Stimulated activated CD8-positive, alpha-beta memory T cell treated with anti-CD3 and anti-CD28 coated beads, Interleukin-12 subunit alpha, Interleukin-12 subunit beta, amount 100 ng/mL, for 1 hour (primary cell): ENCODE measurements at places on chromosomes 5 and 9.

DNA sequence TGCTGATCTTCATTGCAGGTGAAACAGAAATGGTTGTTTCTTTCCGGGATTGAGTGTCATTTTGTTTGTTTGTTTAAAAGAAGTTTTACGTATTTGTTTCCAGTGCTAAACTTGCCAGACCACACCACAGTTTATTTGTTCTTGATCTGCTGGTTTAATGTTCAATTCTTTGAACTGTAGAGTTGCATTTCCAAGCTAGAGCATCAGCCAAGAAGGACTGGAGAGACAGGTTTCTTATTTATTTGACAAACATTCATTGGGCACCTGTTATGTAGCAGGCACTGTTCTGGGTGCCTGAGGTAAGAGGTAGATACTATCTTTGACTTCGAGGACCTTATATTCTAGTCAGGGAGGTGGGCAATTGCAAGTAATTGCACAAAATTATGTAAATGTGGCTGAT, 45.0 kb downstream of the MCCC2 start:
- no peak for DNase-seq

DNA sequence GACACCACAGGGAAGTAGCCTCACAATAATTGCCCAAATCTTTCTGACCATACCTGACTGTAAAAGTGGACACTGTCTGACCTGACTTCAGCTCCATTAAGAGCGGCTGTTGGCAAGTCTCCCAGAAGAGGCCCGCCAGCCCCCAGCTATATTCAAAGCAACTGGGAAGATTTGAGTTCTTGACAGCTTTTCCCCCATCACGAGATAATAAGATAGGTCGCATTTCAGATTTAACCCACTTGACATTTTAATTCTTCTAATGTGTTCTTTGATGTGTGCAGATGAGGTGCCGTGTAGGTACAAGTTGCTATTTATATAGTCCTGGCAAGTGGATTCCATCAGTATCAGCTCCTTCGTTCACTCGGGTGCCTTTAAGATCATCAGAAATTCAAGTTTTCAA, 345.7 kb downstream of the DRD1 start:
- no peak for DNase-seq

- no peak for DNase-seq
Observed at GRCh38 chr5:73254642-73255041, 81.6 kb downstream of the TMEM174 start.

DNA sequence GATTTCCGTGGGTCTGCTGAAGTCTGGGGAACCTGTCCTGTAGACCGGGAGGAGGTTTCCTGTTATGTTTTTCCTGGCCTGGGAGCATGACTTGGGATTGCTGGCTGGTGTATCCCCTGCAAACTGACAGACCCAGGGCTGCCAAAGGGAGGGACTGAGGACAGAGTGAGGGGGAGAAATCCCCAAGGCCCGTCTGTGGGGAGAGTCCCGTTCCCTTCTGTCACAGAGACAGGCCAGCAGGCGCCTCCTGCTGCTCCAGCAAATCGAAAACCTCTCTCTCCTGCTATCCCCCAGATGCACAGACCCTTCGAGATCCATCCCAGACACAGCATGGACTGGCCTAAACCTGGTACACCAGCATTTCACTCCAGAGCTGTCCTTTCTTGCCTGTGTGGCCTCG, 56.2 kb upstream of the ALDH1B1 start:
- DNase-seq = no peak

- no peak for DNase-seq
Observed at GRCh38 chr5:91469517-91470165, 86.5 kb upstream of the ARRDC3 start.

DNA sequence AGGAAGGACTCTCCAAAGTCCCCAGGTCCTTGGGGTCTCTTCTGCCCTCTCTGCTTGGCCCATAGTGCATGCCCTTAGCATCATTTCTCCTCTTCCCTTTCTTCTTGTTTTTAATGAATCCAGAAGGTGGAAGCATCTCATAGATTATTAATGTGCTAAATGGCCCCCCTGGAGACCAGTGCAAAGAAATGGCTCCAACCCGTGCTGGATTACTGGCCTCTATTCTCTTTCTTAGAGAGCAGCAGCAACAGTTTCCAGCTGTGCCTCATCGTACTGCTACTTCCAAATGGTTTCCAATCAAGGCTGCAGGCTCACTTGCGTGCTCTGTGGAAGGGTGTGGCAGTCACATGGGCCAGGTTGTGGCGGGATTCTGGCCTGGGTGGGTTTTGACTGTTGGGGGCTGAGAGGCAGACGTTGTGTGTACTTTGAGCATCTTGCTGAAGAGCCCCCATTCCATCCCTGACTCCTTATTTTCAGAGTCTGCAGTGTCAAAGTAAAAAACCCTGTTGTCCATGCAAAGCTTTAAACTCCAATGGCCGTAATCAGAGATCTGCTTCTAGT, 139.7 kb downstream of the GABBR2 start:
- DNase-seq = no peak

GRCh38 chr9:125970340-125970739, 223.2 kb downstream of the PBX3 start:
- no peak for DNase-seq

- no peak for DNase-seq
Observed at GRCh38 chr5:163033656-163034055, 403.7 kb upstream of the CCNG1 start.

DNA sequence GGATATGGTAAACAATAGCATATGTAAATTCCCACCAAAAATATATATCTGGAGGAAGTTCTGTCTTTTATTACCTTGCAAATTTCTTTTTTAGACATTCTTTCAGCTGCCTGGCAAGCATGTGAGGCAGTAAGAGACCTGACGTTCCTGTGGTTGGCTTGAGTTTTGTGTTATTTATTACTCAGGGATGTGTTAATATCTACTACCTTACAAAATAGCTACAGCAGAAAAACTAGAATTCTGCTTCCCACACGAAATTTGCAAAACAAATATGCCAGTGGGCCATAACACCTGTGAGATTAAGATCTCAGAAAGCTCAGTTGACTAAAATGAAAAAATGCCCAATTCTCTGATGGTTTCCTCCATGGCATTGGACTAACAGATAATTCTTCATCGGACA, 274.2 kb downstream of the TMEM167A start:
- no peak for DNase-seq

GRCh38 chr9:131915181-131915580, 164.5 kb downstream of the MED27 start:
- no peak for DNase-seq

GRCh38 chr5:79149433-79149832, 37.8 kb downstream of the BHMT start:
- no peak for DNase-seq

DNA sequence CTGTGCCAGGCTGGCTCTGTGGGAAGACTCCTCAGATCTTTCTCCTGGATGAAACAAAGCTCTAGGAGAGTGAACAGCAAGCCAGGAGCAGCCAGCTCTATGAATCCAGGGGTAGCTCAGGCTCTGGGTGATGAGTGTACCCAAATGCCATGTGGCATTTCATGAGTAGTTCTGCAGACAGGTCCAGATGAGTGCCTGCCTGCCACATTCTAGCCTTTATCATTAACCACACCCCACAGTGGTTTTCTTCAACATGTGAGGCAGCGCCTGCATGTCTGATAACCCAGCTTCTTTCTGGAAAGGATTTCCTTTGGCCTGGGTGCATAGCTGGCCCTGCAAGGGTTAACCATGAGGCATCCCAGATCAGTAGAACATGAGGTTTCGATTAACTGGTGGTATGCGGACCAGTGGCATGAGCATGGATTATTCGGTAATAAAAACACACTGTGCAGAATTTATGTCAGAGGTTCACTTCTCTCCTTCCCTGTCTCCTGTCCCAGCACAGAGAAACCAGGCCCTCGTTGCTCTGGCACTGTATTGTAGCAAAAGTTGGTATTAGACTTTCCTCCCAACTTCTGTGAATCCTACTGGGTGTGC, 381.9 kb upstream of the ZNF462 start:
- no peak for DNase-seq

- no peak for DNase-seq
Observed at GRCh38 chr5:154601014-154601413, 123.0 kb upstream of the HAND1 start.

DNA sequence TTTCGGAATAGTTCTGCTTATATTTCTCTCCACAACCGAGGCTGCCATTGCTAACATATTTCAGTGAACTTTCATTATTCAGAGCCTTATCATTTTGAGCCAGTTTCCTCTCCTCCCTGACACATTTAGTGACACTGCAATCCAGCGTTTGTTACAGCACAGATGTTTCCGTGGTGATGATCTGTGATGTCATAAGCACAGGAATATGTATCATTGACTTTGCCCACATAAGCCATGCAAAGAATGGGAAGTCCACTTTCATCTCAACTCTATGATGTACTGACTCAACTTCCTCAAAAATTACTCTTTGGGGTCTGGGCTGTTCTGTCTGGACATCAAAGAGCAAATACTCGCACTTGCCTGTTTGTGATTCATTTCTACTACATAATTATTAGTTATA, 291.8 kb downstream of the EBF1 start:
- no peak for DNase-seq

DNA sequence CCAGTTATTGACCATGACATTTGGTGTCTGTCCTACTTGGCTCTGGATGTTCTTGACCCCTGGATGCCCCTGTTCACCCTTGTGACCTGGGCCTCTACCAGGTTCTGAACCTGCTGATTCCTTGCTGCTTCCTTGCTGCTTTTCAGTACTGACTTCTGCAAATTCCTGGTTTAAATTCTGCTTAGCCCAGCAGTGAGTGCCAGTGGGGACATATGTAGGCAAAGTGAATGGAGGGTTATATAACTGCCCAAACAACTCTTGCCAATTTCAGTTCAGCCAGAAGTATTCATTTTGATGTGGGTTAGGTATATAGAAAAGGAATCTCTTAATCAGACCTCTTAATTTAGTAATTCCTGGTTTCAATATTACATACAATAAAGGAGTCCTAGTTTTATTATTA, 220.6 kb downstream of the TAF11L14 start:
- no peak for DNase-seq

DNA sequence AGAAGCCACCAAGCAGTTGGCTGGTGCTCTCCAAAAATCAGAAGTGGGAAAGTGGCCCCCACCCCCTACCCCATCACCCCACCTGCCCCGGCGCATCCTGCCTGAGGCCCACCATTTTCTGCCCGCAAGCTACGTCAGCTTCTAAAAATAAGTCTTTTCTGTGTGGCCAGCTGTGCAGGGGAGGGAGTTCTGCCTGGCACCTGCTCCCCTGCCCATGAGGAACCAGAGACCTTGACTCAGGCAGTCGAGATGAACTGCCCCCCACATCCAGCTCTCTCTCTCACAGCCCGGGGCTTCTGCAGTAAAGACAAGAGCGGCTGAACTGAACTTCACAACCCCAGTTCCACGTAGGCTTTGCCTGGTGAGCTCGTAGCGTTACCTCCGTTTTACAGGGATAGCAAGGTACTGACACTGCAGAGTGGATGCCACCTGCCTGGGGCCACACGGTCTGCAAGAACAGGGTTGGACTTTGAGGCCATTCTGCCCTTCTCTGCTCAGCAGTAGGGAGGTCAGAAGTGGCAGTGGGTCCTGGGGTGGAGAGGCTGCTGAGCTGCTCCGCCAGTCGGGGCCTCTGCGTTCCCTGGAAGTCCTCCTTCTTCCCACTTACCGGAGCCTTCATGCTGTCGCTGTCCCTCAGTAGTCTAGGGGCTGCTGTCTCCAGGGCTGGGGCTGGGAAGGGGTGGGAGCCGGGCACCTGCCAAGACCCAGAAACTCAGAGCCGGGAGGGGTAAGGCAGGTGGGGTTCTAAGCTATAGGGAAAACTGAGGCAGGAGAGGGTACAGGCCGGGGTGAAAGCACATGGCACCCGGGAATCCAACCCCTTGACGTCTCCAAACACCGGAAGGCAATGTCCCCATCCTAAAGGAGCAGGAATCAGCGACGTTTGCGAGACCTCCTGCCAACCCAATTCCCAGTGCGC, 781 bp downstream of the ST6GALNAC4 start:
- no peak for DNase-seq

GRCh38 chr9:13088720-13089427, 190.6 kb downstream of the MPDZ start:
- no peak for DNase-seq

DNA sequence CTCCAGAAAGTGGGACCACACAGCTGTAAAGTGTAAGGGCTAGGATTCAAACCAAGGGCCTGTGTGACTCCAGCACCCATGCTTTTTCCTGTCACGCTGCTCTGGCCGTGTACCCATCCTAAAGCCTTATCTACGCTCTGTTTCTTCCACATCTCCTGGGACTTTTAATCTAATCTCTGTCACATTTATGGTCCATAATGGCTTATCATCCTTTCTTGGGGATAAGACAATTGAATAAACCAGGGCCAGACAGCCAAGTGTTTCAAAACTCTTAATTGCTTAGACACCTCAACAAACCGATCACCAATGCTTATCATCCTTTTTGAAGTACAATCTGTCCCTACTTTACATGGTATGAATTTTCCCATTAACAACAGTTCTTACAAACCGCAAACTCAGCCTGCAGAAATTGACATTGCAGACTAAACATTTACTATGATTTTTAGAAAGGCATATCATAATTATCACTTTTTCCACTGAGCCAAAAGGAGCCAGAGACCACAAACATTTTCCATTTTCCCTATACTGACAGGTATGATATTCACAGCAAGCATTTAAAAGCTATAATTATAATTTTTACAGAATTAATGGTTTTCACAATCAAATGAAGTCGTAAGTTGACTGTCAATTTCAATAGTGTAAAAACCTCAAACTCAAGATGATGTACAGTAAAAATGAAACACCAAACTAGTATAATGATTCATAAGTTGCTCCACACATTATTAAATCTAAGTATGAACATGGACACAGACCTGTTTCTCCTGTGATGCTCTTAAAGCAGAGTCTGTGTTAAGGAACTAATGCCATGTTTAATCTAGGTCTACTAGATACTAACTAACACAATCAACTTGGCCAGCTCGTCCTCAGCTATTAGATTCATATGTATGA, 99.5 kb downstream of the FBXW11 start:
- DNase-seq = no peak

DNA sequence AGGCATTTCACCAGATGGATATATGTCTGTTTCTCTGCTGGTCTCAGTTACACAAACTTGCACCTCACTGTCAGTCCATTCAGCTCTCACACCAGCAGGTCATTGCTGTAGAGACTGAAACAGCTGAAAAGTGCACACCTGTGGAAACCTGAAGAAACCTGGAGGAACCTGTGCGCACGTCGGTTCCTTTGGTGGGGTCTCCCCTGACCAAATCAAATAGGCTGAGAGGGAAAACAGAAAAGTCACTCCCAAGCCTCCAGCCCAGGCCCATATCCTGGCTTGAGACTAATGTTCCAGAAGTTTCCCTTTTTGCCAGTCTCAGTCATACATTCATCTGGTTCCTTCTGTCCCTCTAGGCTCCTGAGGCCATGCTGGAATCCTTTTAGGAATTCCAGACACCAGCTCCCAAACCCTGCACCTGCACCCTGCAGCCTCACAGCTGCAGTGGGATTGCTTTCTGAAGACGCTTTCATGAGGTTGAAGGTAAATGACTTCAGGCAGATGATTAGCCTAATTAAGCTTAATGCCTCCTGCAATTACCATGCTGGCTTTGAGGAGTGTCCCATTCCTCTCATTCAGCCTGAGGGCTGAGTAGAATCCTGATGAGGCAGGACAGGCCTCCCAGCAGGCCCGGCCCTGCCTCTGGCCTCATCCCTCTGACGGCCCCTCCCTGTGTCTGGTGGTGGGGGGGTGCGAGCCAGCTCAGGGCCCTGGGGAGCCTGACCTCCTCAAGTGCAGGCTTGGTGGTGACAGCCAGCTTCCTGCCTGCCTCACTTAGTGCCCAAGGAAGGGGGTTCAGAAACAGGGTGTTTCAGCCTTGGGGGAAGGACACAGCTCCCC, 24.3 kb upstream of the CXCL14 start:
- DNase-seq = no peak

GRCh38 chr5:111461934-111462333, 50.4 kb downstream of the STARD4 start:
- DNase-seq = no peak

- DNase-seq = no peak
Observed at GRCh38 chr9:89865357-89865756, 260.5 kb downstream of the GADD45G start.
